Breast epithelium (tissue), 4 donors: ENCODE measurements at places on chromosomes 5 and 9. TPM values are rescaled to one million over a fixed set of nuclear protein-coding genes. Genes with fewer than 3 reads are reported as not detected.

DNA sequence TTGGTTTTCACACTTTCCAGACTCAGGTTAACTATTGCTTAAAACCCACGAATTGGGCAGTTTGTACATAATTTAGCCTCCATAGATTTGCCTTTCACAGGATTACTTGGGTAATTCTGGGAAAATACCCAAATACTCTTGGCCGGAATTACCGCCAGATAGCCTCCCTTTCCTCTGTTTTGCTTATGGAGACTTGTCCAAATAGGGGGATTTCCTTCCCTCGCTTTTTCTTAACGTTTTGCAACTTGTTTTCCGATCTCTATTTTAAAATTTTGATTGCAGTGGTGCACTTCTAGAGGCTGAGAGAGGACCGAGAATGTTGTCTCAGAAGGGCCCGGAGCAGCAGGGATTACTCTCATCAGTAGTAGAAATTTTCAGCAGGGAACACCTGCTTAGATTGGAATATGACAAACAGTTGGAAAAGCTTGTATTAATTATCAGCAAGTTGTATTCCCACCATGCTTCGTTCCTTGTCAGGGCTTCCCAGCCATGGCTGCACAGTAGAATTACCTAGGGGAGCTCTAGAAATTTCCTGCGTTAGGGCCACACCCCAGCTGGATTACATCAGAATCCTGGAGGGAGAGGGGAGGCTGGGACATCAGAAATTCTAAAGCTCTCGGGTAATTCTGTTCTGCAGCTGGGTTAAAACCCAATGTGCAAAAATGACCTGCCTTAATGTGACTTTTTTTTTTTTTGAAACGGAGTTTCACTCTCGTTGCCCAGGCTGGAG is 329.1 kb downstream of the SH3GL2 start:
- DNase-seq, result no peak

GRCh38 chr5:119926301-119926700 is 296.9 kb downstream of the FAM170A start:
- no peak for DNase-seq

FGF10 gene
- 60.5 TPM for total RNA-seq

DNA sequence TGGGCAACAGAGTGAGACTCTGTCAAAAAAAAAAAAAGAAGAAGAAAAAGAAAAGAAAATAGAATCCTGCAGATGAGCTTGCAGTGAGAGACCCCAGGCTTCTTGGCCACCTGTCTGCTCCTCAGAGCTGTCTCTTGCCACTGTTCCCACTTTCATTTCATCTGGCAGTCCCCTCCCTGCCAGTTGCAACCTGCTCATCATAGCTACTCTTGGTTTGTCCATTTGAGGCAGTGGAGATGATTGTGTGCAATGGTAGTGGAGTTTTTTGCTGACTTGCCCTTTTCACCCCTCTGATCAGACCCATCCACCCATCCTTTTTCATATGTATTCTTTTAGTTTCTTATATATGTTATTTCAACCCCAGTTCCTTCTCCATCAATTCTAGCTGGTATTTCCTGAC is 28.7 kb downstream of the ANKRD33B start:
- DNase-seq, result no peak

DNA sequence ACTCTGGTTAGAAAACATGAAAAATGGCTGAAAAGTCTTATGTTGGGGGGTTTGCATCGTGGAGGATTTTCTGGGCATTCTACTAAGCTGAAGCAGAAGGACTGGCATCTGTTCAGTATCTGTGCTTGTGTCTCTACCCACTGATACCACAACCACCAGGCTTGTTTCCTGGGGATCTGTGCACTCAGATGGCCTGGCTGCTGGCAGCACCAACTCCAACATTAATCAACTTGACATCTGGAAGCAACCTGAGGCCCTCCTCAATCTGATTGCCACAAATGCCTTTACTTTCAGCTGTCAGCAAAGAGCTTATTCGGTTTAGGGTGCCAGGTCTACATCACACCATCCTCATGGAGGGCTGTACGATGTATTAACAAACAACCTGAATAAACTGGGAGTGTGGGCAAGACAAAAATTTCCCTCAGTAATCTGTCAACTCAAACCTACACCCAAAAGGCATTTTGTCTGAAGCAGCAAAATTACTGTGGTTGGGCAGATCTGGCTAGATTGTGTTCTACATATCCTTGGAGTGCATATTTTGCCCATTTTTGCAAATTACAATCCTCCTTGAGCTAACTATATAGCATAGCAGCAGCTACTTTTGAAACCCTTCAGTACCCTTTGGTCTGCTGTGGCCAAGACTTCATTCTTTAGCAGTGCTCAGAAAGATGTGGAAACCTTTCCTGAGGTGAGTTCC is 74.6 kb downstream of the FOXD1 start:
- no peak for DNase-seq

DNA sequence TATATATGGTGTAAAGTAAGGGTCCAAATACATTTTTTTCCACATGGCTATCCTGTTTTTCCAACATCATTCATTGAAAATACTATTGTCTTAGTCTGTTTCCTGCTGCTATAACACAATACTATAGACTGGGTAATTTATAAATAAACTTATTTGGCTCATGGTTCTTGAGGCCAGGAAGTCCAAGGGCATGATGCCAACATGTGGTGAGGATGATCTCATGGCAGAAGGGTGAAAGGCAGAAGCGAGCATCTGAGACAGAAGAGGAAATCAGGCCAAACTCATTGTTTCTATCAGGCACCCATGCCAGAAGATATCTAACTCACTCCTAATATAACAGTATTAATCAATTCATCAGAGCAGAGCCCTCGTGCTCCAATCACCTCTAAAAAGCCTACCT is 42.6 kb downstream of the ANKRD55 start:
- peak; percentile 23 for DNase-seq
